ENCODE measurements at places on chromosomes 4 and X.

GRCh38 chrX:150362599-150363481, at the start of gene MAMLD1:
TSS of gene MAMLD1 (plus strand) at chrX:150363317. CDS start at chrX:150445517, 82,200 bp downstream.
- peak; percentile 53 for DNase-seq

DNA sequence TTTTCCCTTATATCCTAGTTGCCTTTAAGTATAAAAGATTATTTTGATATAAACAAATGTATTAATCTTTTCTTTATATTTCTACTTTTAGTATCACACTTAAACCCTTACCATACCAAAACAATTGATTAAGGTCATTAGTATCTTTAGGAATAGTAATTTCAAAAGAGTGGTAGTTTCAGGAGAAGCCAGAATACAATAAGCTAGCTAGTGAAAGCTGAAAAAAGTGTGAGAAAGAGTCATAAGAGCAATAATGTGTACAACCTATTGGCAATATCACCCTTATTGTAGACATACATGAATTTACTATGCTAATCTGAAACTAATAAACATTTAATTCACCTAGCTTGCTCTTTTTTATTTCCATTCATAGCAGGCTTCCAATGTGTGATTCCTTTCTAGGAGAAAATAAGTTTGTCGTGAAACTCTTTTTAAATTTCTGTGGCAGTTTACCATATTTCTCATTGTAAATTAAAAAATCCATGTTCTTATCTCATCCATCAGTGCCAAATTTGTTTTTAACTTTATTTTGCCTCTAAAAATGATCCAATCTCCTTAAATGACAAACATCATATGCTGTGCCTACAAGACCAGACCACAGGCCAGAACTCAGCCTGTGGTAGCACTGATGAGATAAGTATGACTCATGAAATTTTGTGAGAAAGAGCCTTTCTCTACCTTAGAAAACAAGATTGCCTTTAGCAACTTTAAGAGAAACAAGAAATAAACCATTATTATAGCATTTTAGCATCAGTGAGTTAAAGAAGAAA, 8.1 kb downstream of the NEK1 start:
- DNase-seq: peak; percentile 62

GRCh38 chr4:70365479-70365878, 4.9 kb downstream of the SMR3A start:
- DNase-seq: no peak

- peak; percentile 61 for DNase-seq
Measured at GRCh38 chr4:40316333-40316781, 18.8 kb upstream of the CHRNA9 start.

DNA sequence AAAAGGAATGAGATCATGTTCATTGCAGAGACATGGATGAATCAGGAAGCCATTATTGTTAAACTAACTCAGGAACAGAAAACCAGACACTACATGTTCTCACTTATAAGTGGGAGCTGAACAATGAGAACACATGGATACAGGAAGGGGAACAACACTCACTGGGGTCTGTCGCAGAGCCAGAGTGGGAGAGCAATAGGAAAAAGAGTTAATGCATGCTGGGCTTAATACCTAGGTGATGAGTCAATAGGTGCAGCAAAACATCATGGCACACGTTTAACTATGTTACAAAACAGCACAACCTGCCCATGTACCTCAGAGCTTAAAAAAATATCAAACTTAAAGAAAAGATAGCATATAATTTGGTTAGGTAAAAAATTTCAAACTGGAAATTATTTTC, 281.4 kb downstream of the PABPC4L start:
- DNase-seq: no peak

- peak; percentile 26 for DNase-seq
Measured at GRCh38 chr4:92163348-92163747, 140.4 kb upstream of the GRID2 start.

DNA sequence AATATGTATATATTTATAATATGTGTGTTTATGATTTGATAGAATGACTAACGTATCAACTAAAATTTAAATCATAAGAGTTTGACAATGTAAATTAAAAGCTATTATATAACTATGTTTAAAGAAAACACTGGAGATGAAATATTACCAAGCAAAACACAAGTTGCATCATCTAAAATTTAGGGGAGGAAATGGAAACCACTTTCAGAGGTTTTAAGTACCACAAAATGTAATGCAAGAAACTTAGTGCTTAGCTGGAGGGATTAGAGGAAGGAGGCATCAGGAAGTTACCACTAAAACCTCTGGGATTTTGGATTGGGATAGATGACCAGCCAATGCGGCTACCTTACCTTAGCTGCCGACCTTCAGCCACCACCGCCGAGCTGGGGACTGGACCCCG, 1192.1 kb upstream of the PRKX start:
- peak; percentile 8 for DNase-seq

DNA sequence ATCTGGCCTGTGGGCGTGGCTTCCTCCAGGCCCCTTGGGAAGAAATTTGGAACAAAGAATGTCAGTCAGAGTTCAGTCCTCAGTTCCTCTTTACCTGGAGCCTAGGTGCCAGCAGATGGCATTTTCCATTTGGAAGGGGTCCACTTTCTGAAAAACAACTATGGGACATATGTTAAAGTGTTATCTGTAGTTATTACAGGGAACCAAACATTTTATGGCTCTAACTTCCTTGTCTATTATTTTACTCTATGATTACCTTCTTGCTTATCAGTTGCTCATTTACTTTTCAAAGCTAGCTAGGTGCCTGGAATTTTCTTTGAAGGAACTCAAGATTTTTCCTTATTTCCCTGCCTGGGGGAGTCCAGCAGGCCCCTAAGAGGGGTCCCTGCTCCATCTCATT, 159.8 kb upstream of the PUDP start:
- no peak for DNase-seq

DNA sequence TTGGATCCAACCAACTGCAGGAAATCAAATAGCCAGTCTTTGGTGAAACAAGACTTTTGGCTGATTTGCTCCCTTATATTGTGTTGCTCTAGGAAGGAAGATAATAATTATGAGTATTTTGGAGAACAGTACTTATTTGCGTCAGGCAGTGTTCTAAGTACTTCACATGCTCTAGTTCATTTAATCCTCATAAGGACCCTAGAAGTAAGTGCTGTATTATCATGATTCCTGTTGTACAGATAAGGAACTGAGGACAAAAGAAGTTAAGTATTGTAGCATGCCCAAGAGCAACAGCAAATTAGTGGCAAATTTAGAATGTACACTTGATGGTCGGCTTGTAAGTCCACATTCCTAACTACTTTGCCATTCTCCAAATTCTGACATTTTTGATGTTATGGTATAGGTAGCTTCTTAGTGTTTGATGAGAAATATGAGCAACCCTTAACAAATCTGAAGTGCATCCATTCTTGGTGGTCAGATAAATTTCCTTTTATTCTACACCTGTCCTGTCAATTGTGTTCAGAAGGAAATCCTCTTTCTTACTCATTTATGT, 72.0 kb downstream of the SPRY1 start:
- no peak for DNase-seq

- no peak for DNase-seq
Measured at GRCh38 chr4:79450053-79450452, 42.0 kb upstream of the GK2 start.
